ENCODE measurements at places on chromosomes 3 and 15.

GRCh38 chr15:47351501-47351900, 365.8 kb upstream of the SEMA6D start:
- DNase-seq = no peak

DNA sequence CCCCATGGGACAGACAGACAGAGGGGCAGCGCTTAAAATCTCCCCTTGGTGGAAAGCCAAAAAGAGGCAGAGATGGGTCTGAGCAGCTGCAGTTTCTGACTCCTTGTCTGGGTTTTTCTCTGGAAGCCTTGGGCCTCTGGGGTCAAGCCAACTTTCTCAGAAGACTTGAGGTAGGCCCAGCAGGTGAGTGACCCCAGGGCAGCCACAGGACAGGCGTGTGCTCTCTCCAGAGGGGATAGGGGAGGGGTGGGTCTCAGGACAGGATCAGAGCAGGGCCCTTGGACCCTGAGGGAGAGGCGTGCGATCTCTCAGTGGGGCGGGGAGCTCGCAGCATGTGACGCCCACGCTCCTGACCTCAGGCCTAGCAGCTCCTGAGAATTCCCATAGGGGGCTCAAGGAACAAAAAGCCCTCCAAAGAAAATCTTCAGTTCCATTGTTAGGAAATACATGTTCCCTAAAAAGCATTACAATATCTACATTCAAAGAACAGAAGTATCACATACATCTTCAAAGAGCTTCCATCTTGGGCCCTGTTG, 34.6 kb upstream of the DUSP7 start:
- DNase-seq = no peak

DNA sequence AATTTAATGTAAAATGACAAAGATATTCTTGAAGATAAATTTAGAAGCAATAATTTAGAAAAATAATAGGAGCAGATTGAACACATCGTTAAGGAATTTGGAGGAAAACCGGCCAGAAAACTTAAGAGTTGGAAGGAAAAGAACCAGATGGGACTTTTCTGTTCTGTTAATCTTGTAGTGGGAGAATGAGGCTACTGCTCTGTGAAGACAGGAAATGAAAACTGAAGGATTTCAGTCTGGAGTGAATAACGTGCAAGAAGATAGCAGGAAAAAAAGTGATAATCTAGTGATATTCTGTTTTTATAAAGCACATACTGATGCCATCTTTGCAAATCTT, 74.2 kb downstream of the DPPA2 start:
- no peak for DNase-seq

DNA sequence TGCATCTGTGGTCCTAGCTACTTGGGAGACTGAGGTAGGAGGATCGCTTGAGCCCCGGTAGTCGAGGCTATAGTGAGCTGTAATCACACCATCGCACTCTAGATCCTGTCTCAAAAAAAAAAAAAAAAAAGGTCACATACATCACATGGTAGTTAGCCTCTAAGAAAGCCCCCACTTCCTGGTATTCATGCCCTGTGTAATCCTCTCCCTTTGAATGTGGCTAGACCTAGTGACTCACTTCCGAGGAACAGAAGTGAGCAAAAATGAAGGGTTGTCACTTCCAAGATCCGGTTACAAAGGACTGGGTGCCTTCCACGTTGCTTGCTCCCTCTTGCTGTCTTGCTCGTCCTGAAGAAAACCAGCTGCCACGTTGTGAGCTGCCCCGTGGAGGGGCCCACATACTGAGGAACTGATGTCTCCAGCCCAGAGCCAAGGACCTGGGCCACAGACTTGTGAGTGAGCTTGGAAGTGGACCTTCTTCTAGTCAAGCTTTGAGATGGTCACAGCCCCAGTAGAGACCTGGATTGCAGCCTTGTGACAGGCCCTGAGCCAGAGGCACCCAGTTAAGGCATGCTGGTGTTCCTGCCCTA, 12.6 kb upstream of the LCTL start:
- DNase-seq = no peak

GRCh38 chr3:192772240-192772894, 45.0 kb upstream of the FGF12 start:
- no peak for DNase-seq

DNA sequence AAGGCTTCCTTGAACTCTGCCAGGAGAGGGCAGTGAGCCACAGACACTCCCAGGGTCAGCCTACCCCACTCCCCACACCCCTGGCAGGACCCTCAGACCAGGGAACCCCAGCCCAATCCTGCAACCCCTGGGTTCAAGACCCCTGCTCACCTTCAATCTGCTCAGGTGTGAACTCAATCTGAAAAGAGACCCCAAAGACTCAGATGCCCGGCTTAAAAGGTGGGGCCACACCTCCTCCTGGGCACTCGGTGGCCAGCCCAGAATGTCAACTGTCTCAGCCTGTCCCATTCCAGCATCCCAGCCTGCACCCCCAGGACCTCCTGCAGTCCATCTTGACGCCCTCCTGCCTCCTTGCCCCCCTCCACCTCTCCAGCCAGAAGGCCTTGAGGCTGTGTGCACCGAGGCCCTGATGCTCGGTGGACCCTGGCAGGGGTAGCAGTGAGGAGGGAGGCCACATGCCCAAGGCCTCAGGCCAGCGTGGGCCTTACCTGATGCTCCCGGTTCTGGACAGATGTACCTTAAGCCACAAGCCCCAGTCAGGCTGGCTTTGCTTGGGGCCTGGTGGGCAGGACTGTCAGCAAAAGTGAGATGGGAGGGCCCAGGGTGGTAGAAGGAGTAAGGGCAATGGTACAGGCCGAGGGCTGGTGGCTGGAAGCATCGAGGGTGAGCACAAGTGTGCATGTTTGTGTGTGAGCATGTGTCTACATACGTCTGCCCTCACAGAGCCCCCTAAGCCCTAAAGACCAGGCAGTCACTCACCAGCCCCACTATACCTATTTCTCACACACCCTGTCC, 2.2 kb downstream of the MYL3 start:
- no peak for DNase-seq

GRCh38 chr3:128845778-128846485, 33.5 kb upstream of the ACAD9 start:
- peak; percentile 88 for DNase-seq

- DNase-seq = no peak
These were observed 240.3 kb upstream of the PEX5L start for GRCh38 chr3:180277041-180277440.

GRCh38 chr15:94412979-94413746, 181.8 kb downstream of the MCTP2 start:
- DNase-seq = no peak

DNA sequence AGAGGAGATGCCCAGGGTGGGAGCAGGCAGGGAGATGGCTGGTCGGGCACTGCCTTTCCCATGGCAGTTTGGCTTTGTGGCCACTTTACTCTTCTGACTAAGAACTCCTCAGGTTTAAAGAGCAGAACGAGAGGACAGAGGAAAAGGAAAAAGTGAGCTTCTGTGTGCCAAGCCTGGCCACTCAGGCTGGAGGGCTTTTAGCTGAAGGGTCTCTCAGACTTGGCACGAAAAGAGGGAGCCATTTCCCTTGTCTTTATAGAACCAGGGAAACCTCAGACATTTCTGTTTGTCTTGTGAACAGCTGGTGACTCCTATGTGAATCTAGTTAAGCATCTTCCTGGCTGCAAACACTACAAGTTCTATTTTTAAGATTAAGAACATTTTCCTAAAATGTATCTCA, 23.3 kb upstream of the PSMD6 start:
- DNase-seq = no peak

DNA sequence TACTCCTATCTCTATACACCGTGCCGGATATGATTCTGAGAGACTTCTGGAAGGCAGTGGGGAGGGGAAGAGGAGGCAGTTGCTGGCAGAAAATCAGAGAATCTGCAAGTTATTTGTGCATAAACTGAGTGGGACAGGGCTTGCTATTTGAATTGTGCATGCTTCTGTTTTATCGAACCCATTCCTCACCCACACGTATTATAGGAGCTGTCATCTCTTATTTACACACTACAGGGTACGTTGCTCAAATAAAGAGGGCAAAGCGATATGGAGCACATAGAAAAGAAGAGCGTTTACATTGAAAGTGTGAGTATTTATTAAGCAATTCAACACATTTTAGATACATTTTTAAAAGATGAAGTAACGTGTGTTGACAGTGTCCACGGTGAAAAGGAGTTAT, 191.6 kb downstream of the CPNE4 start:
- DNase-seq = no peak

DNA sequence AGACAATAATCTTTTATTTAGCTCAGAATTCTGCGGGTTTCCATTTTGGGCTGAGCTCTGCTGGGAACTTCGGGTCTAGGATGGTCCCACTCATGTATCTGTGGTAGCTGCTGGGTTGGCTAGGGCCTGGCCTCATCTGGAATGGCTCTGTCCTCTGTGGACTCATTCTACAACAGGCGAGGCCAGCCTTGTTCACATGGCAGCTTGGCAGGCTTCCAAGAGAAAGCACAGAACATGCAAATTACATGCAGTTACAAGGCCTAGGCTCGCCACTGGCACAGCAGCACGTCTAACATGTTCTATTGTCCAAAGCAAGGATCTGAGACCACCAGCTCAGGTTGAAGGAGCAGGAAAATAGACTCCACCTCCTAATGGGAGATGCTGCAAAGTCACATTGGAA, 431.4 kb downstream of the PDCD6IP start:
- DNase-seq = no peak

GRCh38 chr3:177349384-177349783, 152.1 kb upstream of the TBL1XR1 start:
- no peak for DNase-seq

DNA sequence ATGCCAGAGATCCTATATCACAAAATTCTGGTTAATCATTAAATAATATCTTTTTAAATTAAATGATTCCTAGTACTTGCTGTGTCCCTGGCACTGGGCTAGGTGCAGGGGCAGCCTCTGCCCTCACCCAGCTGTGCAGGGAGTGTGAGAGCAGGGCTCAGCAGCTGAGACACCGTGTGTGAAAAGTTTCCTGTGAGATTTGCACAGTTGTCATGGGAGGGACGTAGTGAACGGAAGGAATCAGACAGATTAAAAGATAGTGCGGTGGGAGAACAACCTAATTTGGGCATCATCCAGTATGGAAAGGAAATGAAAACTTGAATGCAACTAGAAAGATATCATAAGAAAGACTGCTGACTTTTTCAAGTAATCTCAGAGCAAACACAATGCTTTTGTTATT, 204.1 kb downstream of the SSR3 start:
- no peak for DNase-seq

DNA sequence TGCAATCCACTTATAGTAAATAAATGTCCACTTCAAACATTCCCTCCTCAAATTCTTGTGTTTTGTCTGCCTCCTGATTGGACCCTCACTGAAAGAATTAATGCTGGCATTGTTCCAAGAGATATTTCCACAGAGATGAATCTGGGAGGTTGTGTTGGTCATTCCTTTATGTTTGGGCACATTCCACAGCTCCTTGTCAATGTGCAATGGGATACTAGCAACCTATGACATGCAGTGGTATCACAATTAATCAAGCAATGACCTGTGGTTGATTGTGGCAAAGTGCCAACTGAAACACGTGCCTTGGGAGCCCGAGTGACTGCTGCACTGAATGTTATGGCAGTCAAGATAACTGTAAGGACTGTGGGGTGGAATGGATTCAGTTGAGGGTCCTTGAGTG, 55.0 kb upstream of the SNRPN start:
- no peak for DNase-seq

GRCh38 chr15:82138306-82138705, 92.5 kb upstream of the MEX3B start:
- no peak for DNase-seq

DNA sequence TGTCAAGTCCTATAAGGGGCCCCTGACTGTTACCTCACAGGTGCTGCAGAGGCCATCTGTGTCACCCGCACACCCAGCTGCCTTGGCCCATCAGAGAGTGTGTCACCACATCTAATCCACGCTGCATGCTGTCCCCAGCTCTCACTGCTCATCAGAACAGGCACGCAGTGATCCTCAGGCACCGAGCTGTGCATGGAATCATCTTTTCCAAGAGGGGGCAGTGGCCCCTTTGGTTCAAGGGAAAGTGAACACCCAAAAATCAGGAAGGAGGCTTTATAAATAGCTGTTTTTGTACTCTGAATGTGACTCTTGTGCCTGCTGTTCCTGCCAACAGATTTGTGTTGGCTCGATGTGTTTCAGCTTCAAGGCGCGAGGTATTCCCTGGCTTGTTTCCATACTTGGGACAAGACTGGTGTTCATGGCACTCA, 110.3 kb upstream of the ETV5 start:
- no peak for DNase-seq

GRCh38 chr15:34365091-34365825, 1.7 kb downstream of the LPCAT4 start:
- no peak for DNase-seq

DNA sequence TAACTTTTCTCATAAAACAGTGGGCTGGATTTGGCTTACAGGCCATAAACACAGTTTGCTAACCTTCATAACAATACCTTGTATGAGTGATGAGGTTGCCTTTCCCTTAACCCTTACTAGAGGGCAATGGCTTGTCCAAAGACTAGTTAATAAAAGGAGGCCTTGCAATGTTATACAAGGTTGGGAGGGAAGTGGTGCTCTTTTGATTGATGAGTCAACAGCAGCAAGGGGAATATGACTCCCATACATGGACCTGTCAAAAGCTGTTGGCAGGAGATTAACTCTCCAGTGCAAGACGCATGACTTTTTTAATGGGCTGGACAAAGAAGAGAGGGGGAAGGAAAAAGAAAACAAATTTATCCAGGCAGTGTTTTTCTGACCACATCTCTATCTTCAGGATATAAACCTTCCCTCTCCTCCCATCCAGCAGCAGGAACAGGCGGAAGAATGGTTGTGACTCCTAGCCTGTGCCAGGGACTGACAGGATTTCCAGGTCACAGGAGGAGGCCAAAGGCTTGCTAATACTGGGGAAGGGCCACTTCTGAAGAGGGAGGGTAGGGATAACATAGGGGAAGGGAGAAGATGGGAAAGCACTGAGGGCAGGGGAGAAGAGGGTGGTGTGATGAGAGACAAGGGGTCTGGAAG, 35.2 kb upstream of the ARL14 start:
- DNase-seq = no peak

GRCh38 chr15:41894791-41895463, 1.1 kb upstream of the SPTBN5 start:
- no peak for DNase-seq

DNA sequence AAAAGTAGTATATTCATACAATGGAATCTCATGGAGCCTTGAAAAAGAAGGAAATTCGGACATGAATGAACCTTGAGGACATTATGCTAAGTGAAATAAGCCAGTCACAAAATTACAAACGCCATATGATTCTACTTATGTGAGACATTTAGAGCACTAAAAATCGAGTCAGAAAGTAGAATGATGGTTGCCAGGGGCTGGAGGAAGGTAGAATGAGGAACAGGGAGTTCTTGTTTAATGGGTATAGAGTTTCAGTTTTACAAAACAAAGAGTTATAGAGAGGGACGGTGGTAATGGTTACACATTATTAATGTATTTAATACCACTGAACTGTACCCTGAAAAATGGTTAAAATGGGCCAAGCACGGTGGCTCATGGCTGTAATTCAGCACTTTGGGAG, 19.5 kb downstream of the UBXN7 start:
- no peak for DNase-seq

- DNase-seq = no peak
These were observed 236.0 kb downstream of the EDEM1 start for GRCh38 chr3:5423523-5423922.

GRCh38 chr3:49718858-49719213, 648 bp downstream of the AMIGO3 start:
- no peak for DNase-seq

All from GF-D8 (cell line).